T-cell (primary cell): ENCODE measurements at places on chromosomes 6 and 20. TPM values are rescaled to one million over a fixed set of nuclear protein-coding genes. Genes with fewer than 3 reads are reported as not detected.

The HLA-DRB1 gene
- 23.4 TPM for total RNA-seq

The DEFB124 gene
- total RNA-seq: not detected

- DNase-seq: no peak
Measured at GRCh38 chr6:116376149-116376548, 5.4 kb downstream of the DSE start.

DNA sequence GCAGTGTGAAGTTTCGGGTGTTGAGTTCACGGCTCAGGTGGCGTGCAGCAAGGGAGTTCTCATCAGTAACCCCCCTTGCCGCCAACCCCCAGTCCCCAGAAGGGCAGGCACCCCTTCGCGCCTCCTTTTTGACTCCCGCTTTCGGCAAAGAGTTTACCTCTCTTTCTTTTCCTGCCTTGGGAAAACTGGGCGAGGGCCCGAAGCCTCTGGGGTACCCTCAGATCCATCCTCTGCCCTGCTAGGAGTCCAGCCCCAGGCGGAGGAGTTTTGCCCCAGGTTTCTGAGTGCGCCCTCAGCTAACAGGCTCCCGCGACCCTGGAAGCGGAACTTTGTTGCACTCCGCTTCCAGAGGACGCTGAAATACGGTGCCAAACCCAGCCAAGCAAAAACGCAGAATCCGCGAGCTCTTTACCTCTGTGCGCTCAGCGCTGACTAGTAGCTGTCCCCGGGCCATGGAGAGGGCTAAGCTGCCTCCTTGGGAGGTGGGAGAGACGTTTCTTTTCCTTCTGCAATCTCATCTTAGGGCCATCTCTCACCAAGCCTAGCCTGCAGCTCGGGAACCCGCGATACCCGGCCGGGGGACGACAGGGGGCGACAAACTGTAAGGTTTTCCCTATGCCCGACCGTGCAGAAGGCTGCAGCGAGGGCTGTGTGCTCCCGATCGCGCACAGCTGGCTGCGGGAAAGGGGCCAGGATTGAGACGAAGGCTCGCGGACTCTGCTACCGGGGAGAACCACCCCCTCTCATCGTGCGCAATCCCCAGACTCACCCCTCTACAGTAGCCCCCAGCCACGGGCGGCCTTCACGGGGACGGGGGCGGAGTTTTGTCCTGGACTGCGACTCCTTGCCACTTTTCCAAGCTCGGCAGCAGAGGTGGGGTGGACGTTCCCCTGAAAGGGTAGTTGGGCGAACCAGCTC, 2.7 kb upstream of the PAX1 start:
- no peak for DNase-seq

GRCh38 chr6:12208190-12208589, 82.0 kb upstream of the EDN1 start:
- DNase-seq: no peak
